ENCODE measurements at places on chromosomes 7 and 10. TPM values are rescaled to one million over a fixed set of nuclear protein-coding genes. Genes with fewer than 3 reads are reported as not detected.

CHAT gene
- not detected for total RNA-seq

NODAL gene
- total RNA-seq = 0.08 TPM

GPR26 gene
- 0.55 TPM for total RNA-seq

HECW1 gene
- total RNA-seq = 0.46 TPM

TRIL gene
- 1.3 TPM for total RNA-seq

PIK3CG gene
- 0.50 TPM for total RNA-seq

GAD2 gene
- total RNA-seq = not detected

HOXA13 gene
- not detected for total RNA-seq

SHTN1 gene
- 12.0 TPM for total RNA-seq

NCF1 gene
- total RNA-seq = 2.3 TPM

UROS gene
- total RNA-seq = 82.5 TPM

Measured in kidney epithelial cell (primary cell).